ENCODE measurements at places on chromosomes 16 and 17.

- DNase-seq, result no peak
Measured at GRCh38 chr17:54372069-54372749, 528.4 kb upstream of the TOM1L1 start.

DNA sequence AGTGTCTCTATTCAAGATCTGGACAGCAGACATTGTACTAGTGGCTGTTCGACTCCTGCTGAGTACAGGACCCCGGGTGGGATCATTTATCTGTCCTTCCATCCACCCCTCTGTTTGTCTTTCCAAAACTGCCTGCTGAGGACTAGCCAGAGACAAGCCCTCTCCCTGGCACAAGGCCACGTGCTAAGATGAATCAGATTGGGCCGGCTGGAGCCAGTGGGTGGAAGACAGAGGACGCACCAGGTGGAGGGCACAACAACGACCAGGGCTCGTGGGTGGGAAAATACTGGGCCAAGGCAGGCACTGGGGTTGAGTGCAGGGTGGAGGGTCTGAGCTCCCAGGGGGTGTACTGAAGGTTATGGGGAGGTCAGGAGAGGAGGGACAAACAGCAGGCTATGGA lies 1.4 kb upstream of the CA7 start:
- DNase-seq, result no peak

- no peak for DNase-seq
Measured at GRCh38 chr17:44601539-44601938, 44.3 kb downstream of the FZD2 start.

GRCh38 chr16:87145181-87146176 lies 171.7 kb downstream of the C16orf95 start:
- no peak for DNase-seq

GRCh38 chr16:3578610-3579551 lies 1.7 kb upstream of the NLRC3 start:
- no peak for DNase-seq

- no peak for DNase-seq
Measured at GRCh38 chr16:51328733-51329132, 177.7 kb upstream of the SALL1 start.

- DNase-seq, result no peak
Measured at GRCh38 chr16:85449191-85449884, 163.8 kb upstream of the GSE1 start.

GRCh38 chr16:66382171-66382965 lies 15.9 kb downstream of the CDH5 start:
- DNase-seq, result no peak

DNA sequence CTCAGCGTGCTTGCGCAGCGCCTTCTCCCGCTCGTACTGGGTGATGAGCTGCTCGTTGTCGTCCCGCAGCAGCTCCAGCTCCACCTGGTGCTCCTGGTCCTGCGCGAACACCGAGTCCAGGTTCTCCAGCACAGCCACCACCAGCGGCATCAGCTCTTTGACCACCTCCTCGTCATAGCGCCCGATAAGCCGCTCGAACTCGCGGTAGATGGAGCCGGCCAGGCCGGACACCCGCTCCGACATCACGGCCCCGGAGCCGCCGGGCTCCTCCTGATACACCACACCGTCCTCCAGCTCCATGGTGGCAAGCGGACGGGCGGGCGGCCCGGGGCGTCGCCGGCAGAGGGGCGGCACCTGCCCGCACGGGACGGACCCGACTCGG lies 320 bp downstream of the SPAG9 start:
- no peak for DNase-seq

DNA sequence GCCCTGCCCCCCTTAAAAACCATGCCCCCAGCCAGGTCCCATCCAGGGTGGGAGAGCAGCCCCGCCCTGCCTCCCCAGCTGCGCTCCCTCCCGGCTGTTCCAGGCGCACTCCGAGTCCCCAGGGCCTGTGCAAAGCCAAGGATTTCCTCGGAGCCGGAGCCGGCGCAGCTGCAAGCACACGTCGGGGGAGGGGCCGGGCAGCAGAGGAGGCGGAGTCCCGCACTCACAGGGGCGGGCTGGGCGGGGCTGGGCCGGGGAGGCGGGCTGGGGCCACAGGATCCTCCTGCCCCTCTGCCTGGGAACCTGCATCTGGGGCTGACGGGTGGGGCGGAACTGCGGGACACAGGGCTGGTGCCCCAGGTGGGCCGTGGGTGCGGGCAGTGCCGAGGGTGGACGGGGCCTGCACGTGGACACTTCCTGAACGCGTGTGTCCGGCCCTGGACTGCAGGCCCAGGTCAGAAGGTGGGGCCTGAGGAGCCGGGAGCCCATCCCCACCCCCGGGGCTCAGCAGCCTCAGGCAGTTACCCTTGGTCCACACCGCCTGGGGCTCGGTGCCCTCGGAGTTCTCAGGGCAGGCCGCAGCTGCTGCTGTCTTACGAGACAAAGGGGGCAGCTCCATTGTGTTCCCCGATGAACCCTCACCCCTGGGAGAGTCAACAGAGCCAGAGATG lies 24.0 kb upstream of the SSTR5 start:
- DNase-seq, result no peak

DNA sequence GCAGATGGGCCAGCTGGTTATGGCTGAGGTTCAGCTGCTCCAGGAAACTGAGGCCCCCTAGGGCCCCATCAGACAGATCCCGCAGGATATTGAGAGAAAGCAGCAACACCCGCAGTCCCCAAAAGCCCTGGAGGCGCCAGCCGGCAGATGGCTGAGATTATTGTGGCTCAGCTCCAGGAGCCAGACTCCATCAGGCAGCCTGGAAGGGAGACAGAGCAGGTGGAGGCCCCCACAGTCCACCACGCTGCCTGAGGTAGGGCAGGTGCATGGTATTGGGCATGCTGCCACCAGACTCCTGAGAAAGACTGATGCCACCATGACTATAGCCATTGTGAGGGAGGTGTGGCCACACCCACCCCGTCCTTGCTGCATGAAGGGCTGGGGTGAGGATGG lies 9.5 kb upstream of the TMEM101 start:
- DNase-seq, result peak; percentile 90

- DNase-seq, result no peak
Measured at GRCh38 chr16:84941921-84942320, 69.4 kb downstream of the ZDHHC7 start.

DNA sequence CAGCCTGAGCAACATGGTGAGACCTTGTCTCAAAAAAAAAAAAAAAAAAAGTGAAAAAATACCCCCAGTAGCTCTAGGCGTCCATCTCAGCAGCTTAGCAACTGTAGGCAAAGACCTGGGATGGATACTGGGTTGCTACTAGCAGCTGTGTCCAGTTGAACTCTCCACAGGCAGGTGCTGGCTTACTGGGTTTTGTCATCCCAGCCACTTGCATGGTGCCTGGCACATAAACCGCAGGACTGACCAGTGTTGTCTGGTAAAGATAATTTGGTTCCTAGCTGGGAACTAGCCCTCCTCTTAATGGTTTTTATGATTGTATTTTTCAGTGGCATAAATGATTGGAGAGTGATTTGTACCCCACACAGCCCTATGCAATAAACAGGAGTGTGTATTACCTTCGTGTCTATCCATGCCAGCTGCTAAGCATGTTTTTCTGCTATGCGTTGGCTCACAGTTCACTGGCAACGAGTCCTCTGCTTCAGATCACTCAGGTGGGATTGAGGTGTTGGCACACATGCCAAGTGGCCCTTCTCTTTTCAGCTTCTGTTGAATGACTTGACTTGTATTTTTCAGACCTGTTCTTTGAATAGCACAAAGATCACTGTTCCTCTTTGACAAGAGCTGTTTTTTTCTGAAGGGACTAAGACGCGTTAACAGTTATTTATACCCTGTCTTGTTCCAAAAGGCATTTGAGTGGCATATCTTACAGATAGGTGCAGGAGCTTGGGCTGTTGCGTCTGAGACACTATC lies 352.9 kb downstream of the SNX29 start:
- no peak for DNase-seq

DNA sequence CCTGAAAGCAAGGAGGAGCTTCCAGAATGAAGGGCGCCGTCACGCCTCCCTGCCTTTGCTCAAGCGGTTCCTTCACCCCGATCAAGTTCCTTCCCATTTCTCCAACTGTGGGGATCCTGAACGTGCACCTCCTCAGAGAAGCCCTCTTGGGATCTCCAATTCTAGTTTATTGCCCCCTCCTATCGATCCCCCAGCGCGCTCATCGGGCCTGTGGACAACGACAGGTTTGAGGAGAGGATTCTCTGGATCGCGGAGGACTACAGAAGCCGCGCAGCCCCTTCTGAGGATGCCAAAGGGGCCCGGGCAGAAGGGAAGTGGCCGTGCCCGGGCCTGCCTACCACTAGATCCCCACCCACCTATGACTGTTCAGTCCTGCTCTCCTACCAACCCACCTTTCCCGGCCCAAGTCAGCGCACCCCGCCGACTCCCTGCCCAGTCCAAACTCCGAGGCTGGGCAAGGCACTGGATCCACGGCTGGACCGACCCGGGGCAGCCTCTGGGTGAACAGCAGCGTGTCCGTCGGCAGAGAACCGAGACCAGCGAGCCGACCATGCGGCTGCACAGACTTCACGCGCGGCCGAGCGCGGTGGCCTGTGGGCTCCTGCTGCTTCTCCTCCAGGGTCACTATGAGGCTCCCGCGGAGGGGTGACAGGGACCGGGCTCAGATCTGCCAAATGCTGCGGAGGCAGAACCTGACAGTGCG lies 12.8 kb upstream of the CES3 start:
- DNase-seq, result no peak

DNA sequence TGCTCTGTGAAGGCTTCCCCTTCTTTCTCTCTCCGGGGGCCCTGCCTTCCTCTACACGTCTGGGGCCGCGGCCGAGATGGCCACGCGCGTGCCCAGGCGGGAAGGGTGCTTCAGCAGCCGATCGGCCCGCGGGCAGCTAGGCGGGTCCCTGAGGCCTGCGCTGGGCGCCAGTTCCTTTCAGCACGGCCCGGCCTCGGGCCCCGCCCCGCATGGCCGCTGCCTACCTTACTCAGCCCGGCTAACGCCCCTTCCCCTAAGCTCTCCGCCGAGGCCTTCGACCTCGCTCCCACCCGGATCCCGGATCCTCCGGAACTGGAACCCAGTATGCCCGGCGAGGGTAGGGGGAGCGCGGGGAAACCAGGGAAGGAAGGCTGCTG lies 335 bp downstream of the TMEM11 start:
- no peak for DNase-seq

GRCh38 chr16:22397464-22397863 lies 23.0 kb upstream of the CDR2 start:
- no peak for DNase-seq

DNA sequence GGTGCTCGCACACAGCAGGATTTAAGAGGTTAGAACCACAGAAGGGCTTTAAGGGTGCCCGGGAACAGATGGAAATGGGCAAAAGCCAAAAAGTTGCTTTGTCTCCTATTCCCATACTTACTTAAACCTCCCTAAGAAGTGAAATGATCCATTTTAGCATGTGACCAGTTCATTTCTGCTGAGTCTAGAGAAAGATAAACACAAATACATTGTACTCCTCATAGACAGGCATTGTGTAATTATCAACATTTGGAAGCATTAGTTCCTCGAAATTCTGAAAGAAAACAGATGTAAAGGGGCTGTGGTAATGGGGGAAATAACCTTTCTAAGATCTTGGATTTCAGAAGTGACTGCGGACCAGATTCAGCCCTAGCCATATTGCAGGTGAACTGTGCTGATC lies 178.3 kb downstream of the CYB561 start:
- DNase-seq, result no peak

GRCh38 chr16:50683689-50684374 lies 2.7 kb upstream of the SNX20 start:
- DNase-seq, result no peak

GRCh38 chr16:3797473-3797872 lies 80.1 kb upstream of the TRAP1 start:
- DNase-seq, result no peak

- DNase-seq, result no peak
Measured at GRCh38 chr16:11677451-11677951, 9.2 kb downstream of the SNN start.

DNA sequence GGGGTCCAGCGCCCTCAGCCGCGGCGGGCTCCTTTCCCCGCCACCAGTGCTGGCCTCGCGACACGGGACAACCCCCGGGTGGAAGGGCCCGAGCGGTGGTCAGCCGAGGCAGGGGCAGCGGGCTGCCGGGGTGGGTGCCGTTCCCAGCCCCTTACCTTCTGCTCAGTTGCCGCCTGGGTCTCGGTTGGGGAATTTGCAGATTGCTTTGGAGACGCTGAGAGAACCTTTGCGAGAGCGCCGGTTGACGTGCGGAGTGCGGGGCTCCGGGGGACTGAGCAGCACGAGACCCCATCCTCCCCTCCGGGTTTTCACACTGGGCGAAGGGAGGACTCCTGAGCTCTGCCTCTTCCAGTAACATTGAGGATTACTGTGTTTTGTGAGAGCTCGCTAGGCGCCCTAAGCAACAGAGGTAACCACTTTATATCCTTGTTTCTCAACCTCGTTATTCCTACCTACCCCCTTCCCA lies 381 bp downstream of the CTNS start:
- DNase-seq, result no peak

GRCh38 chr17:72972263-72972951 lies 120.1 kb downstream of the SLC39A11 start:
- DNase-seq, result no peak

DNA sequence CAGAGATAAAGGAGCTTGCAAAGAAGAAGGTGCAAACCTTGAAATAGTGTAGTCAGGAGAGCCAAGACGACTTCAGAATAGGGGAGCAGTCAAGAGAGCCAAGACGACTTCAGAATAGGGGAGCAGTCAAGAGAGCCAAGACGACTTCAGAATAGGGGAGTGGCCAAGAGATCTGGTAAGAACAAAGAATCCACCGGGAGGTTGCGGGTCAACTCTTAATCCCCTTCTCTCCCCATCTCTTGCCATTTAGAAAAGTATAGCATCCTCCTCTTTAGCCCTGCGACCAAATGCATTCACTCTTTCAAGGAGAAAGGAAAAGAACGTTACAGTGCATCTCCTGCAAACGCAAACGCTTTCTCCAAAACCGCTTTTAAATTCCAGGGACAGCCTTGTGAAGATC lies 713 bp downstream of the KNOP1 start:
- DNase-seq, result no peak

- DNase-seq, result no peak
Measured at GRCh38 chr16:2720064-2720457, at the start of gene PRSS27. PRSS27 (minus strand) TSS chr16:2720224; CDS start chr16:2720160, 64 bp downstream.

DNA sequence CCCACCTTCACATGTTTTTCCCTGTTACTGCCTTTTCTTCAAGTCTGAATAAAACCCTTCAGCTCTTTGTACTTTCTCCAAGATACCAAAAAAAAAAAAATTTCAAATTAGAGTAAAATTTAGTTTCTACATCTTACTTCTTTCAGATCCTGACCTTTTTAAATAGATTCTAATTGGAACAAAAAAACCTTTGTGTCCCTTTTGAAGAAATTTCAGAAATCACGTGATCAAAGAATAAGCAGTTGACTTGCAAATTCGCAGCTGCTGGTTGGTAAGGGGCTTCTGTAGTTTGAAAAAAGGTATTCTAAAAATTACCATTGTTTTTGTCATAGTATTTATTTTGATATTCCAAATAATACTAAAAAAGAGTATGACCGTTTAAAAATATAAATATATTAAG lies 71.7 kb downstream of the CDC27 start:
- no peak for DNase-seq

DNA sequence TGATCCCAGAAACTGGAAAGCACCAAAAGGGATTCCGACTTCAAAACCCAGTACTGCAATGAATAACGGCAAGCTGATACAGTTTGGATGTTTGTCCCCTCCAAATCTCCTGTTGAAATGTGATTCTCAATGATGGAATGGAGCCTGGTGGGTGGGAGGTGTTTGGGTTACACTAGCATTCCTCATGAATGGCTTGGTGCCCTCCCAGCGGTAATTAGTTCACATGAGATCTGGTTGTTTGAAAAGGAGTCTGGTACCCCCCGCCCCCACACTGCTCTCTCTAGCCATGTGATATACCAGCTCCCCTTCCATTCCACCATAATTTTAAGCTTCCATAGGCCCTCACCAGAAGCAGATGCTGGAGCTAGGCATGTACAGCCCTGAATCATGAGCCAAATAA lies 40.1 kb downstream of the RANBP10 start:
- DNase-seq, result no peak

GRCh38 chr17:50831471-50831928 lies 3.9 kb upstream of the WFIKKN2 start:
- no peak for DNase-seq
